ENCODE measurements at places on chromosomes 1 and 21.

GRCh38 chr1:228500143-228500734, 13.1 kb downstream of the RNF187 start:
- no peak for DNase-seq

DNA sequence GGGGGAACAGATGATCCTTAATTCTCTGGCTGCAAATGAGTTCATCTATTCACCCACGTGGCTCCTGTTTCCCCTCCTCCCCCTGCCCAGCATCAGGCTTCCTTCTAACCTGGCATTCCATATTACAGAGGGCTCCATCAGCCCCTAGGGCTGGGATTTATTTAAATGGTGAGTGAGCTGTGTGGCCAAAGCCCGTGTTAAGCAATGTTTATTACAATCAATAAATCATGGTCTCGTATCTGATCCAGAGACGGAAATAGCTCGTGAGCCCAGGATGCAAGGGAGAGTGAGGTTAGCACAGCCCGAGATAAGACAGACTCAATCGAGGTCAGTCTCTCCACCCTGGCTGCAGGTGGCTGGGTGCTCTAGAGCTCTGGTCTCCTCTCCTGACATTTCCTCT, 43.1 kb upstream of the IGSF21 start:
- no peak for DNase-seq

DNA sequence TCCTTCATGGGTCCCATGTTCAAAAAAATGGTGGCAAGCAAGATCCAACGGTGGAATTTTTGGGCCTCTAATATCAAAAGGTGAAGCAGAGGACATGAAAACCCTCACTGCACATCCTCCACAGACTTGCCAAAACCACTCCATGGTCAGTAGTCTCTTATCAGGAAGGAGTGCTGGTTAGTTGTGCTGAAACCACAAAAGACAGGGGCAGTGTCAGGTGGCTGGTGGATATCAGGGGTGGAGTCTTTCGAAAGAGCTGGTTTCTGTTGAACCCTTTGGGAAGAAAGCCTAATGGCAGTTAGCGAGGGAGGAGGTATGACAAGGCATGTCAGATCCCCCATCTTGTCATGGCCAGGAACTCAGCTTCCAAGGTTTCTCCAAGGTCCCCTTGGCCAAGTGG, 395.9 kb upstream of the CAMK1G start:
- no peak for DNase-seq

DNA sequence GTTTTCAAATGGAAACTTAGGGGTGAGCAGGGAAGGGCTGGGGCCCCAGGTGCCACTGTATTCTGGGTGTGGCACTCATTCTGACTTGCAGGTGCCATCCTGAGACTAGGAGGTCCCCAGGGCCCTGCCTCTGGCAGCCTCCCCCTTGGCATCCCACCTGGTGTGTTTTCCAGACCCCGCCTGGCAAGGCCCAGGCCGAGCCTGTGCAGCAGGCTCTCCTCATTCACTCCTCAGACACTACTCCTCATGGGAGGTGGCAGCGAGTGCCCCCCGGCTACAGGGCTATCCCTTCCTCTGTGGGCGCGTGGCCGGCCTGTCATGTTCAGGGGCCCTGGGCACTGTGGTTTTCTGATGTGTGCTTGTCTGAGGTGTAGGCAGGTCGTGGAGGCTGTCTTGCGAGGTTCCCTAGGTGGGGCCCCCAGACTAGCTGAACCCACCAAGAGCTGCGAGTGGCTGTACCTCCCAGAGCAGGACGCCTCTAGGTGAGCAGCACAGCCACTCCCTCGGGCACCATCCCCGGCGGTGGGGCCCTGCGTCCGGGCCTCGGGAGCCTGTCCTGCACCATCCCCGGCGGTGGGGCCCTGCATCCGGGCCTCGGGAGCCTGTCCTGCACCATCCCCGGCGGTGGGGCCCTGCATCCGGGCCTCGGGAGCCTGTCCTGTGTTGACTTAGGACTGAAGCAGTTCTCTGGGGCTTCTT, 13.2 kb downstream of the SLX9 start:
- no peak for DNase-seq

DNA sequence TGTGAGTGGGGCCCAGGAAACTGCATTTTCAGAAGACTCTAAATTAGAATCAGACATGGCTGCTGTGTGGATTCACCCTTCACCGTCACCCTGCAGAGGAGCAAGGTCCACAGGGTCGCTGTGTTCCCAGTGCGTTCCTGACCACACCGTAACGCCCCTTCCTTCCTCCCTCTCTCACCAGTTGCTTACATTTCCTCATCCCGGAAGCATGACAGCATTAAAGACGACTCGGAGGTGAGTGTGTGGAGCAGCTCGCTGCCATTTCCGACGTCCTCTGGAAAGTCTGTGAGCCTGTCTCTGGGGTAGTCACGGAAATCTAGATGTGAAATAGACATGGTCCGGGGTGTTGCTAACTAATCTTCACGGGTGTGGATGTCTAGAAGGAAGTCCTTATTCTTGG, 45.9 kb downstream of the FAAP20 start:
- DNase-seq: no peak

GRCh38 chr1:37828410-37829074, 20.5 kb upstream of the YRDC start:
- no peak for DNase-seq

GRCh38 chr1:184767591-184767990, 12.9 kb upstream of the EDEM3 start:
- no peak for DNase-seq

GRCh38 chr1:191648939-191649338, 509.3 kb upstream of the RGS18 start:
- no peak for DNase-seq

DNA sequence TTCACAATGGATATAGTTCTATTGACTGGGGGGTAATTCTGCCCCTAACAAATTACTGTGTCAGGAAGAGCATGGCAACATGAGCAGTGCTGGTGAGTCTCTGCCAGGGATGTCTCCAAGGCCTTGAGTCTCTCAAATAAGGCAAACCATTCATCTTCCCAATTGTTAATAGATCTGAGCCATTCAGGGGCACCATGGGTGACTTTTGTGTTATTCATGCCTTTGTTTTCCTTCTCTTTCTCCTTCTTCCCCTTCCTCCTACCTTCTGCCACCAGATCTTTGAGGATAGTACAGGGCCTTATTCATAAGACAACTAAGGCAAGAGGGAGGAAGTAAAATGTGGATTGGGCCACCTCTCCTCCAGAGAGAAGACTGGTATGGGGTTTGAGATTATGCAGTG, at the start of gene RGSL1:
Gene RGSL1 (plus strand): TSS at position 60 of the 400 bp plus-strand sequence. CDS start 20 bp downstream, at position 80.
- DNase-seq: no peak

- peak; percentile 81 for DNase-seq
Measured at GRCh38 chr1:195591917-195592672, 1016.1 kb downstream of the KCNT2 start.

- DNase-seq: no peak
Measured at GRCh38 chr21:35599164-35599563, 461.2 kb downstream of the SETD4 start.

DNA sequence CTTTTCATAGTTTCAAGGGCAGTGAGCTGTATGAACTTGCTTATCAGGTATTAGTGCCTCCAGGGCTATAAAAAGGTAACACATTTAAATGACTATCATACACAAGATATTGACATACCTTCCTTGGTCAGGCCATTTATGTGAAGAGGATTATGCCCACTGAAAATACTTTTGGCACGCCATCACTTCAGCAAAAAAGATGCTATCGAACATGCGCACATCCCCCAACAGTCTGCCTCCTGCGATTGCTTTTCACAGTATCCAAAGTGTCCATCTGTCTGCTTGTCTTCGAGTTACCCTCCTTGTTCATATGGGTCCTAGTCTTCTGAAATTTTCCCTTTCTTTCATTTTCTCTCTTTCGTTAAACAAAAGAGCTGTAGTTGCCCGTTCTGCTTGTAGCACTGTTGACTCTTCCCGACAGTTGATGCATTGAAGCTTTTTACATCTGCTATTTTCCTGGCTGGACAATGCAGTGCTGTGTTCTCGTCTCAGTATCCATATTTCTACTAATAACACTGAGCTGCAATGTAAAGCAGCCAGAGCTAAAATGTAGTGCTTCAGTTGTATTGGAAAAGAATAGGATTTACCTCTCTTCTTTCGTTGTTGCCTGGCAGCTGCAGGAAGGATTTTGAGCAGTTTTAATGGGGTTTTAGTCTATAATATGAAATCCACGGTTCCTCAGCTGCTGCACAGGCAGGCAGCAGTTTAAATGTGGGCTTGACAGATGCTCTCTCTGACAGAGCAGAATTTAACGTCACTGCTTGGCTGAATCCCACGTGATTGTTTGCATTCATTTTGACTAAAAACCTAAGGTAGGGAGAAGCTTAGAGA, at the start of gene B3GALT2:
Gene B3GALT2 (minus strand): TSS at position 713 of the 831 bp plus-strand sequence. CDS start 5,051 bp downstream, outside the sequence.
- DNase-seq: peak; percentile 11

Data from GM04504 (cell line).